ENCODE measurements at places on chromosomes 5 and 9.

DNA sequence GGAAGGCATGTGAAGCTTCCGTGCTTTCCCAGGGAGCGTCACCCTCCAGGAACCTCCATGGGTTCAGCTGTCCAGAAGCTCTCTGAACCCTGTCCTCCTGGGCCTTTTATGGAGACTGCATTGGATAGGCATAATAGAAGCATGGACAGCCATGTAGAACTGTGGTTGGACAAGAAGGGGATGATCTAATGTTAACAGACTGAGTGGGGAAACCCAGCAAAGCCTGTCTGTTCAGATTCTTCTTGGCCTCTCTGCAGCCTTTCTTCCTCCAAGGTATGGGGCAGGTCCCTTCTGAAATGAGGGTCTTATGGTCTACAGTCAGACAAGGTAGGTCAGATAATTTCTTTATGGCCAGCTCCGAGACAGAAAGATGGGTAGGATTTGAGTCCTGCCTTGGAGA lies 59.1 kb upstream of the CTNNA1 start:
- no peak for DNase-seq

GRCh38 chr5:76325876-76326491 lies 77.1 kb upstream of the IQGAP2 start:
- no peak for DNase-seq

DNA sequence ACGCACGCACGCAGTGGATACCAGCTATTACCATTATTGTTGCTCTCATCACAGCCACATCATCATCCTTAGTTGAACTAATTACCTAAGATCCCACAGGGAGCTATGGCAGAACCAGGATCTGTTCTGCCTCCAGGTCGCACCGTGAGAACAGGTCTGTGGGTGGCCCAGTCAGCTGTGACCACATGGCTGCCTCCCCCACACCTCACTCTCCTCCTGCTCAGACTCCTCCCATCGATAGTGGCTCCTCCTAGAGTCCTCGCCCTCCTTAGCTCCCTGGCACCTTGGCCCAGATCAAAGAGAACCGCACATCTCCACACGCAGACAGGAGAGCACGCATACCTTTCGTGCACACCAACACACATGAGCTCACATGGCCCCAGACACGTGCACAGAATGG lies 32.4 kb upstream of the RPL26L1 start:
- no peak for DNase-seq

DNA sequence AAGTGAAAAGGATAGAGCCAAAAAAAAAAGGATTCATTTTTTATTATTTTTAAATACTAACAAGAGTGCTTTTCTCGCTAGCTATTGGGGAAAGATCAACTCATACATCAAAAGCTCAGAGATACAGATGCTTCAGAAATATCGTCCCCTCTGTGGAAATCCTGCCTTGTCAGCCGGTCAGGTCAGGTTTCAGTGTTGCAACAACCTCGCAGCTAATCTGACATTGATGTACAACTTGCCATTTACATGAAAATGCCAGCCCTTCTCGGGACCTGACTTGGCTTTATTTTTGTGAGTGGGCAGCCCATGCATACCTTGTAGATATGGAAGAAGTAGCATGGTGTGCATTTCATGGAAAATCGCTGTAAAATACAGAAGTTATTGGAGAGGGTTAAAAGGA lies 358.8 kb upstream of the ADAMTS16 start:
- DNase-seq: no peak

DNA sequence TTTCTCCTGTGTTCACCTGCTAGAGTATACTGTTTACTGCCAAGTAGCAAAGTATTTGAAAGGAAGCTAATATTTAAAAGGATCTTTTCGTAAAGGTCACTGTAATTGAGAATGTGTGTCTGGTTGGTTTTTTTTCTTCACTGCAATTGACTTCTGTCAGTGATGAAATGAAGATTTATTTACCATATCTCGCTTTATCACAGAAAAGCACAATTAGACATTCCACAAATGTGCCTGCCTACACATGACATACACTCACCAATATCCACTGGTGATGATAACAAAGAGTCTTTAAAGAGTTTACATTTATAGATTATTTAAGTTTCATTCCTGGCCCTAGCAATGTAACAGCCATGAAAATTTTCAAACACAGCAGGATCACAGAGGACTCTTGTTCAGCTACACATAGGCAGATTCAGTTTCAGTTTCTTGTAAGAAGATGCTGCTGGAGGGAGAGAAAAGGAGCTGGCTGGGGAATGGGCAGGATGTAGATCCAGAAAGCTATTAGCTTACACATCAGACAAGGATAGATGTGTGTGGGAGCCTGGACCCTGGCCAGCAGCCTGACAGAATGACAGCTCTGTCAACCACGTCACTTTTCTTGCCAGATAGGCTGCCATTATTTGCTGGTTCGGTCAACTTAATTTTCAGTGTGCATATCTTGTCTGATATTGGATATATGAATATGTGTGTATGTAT lies 104.0 kb downstream of the GDNF start:
- DNase-seq: peak; percentile 67
